Esophagus squamous epithelium (tissue), 5 donors: ENCODE measurements at places on chromosomes 3 and 15.

GRCh38 chr3:129535075-129535474 is 6.6 kb downstream of the RHO start:
- no peak for DNase-seq

DNA sequence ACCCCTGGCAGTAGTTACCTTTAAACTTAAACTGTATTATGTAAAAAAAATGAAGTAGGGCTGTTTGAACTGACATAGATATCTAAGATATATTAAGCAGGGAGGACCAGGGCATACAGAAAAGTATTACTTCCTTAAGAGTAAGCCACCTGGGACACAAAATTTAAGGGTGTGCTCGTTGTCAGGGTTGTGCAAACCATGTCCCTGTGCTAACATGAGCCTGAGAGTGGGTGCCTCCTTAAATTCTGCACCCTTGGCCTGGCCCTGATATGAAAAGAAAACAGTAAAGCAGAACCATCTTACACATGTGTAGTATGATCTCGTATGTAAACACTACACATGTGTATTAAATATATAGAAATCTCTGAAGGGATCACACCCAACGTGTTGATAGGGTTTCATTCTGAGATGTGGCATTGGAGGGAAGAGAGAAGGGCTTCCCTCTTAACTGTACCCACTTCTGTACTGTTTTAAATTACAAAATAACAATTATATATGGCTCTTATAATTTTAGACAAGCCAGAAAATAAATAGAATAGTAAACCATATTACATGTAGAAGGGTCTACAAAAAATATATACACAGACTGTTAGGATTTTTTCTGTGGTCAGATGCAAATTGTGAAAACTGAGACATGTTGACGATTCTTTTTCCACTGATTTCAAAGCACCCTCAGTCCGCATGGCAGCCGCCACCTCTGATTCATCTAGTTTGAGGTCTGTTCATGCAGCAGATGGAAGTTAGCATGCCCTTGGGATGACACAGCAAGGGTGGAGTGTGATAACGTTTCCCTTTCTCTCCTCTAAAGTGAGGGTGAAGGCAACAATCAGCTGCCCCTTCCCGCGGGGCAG is 400.8 kb upstream of the PROK2 start:
- DNase-seq, result no peak

DNA sequence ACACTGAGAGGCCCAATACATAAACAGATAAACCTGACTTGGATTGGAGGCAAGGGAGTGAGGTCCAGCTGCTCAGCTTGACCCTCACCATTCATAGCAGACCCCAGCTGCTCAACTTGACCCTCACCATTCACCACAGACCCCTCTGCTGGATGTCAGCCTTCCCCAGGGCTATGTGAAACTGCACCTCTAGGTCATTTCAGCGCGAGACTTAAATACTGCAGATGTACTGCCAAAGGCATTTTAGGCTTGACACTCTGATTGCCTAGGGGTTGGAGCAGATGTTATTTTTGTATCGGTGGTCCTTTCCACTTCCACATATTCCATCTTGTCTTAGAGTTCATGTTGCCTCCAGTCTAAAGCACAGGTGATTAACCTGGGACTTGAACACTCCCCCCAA is 41.5 kb upstream of the FAM98B start:
- DNase-seq, result no peak

- no peak for DNase-seq
Observed at GRCh38 chr3:16174026-16174355, 489 bp upstream of the GALNT15 start.

GRCh38 chr3:176574786-176575185 is 622.5 kb downstream of the TBL1XR1 start:
- DNase-seq, result no peak

DNA sequence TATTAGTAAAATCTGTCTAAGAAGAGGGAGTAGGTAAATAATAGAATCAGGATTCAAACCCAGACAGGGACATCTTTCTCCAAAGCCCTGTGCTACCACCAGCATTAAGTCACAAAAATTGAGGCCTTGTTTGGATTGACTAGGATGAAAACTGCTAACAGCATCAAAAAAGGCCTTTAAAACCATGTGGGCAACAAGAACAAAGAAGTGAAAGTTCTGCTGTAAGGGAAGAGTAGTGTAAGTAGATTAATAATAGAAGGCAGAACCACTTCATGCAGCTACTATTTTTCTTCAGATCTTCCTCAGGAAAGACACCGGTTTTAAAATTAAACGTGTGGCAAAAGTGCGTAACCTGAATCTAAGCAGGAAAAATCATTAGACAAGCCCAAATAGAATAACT is 15.3 kb upstream of the KBTBD12 start:
- DNase-seq, result no peak

- DNase-seq, result no peak
Observed at GRCh38 chr3:146138902-146139301, 22.1 kb downstream of the PLOD2 start.

- no peak for DNase-seq
Observed at GRCh38 chr3:13045904-13046568, 27.2 kb downstream of the IQSEC1 start.

DNA sequence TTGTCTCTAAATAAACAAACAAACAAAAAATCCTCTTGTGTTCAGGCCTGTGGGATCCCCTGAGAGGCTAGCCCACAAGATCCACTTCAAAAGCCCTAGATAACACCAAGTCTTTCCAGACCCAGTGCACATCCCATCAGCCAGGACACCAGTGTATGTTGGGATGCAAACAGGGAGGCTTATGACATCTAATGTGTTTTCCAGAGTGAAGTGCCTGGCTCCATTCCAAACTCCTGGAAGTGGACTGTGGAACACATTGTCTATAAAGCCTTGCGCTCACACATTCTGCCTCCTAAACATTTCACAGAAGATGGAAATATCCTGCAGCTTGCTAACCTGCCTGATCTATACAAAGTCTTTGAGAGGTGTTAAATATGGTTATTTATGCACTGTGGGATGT is 57.0 kb downstream of the MLH1 start:
- no peak for DNase-seq

DNA sequence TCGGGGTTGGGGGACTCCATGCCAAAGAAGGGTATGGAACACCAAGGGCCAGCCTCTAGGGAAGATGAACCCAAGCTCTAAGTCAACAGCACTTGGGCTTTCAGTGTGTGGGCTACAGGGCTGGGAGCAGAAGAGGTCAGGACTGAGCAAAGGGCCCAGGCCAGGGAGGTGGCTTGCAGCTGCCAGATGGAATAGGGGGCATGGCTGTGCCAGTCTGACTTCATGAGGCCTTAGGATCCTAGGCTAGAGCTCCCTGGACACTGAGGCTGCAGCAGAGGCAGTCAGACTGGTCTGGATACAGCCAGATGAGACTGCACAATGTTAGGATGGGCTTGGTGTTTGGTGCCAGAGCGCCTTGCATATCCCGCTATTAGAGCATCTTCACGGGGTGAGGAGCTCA is 3.8 kb downstream of the RASGRF1 start:
- no peak for DNase-seq

DNA sequence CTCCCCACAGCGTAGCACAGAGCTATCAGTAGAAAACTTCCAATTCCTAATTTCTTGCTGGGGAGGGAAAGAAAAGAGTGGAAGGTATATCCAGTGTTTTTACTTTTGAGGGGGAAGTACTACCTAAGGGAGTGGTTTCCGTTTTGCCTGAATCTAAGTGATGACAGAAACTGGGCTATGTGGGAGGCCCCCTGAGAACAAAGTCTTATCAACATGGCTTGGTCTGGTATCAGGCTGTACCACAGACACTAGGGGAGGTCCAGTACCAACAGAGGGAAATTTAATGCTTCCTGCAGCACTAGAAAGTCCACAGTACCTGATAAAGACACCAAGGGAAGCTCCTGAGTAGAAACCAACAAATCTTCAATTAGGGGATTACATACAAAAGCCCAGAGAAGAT is 199.2 kb downstream of the IL5RA start:
- DNase-seq, result no peak

- DNase-seq, result no peak
Observed at GRCh38 chr3:188948281-188948996, 223.3 kb upstream of the TPRG1 start.

- DNase-seq, result no peak
Observed at GRCh38 chr3:123158899-123159390, 42.8 kb upstream of the SEC22A start.

- DNase-seq, result no peak
Observed at GRCh38 chr3:49199239-49199899, 28.0 kb downstream of the KLHDC8B start.

- no peak for DNase-seq
Observed at GRCh38 chr3:53267766-53268165, 11.9 kb upstream of the TKT start.

- DNase-seq, result no peak
Observed at GRCh38 chr3:133457465-133458067, 57.7 kb downstream of the BFSP2 start.

GRCh38 chr3:51792206-51792605 is 13.2 kb upstream of the IQCF6 start:
- no peak for DNase-seq

DNA sequence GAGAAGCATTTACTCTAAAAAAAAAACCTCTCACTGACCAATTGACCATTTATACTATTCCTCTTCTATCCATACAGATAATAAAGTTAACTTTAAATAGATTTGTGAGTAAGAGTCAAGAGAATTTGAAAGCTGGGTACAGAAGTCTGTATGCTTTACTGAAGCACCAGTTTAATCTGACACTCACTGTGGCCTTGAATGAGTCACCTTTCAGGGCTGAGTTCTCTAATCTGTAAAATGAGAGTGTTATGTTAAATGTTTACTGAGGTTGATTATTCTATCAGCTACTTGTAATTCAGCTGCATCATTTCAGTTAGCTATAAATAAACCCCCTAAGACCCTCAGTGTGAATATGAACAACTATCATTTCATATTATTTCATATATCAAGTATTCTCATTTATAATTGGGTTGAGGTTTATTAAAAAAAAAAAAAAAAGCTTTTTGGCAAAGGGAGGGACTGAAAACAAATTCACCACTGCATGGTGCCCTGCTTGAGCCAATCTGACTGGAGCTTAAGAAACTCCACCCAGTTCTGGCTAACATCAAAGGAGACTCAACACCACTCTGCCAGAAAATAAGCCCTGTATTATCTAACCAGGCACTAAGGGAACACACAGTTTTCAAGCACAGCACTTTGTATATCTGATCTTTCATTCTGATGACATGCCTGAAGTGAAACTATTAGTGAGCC is 2.8 kb downstream of the MAP4 start:
- DNase-seq, result no peak

DNA sequence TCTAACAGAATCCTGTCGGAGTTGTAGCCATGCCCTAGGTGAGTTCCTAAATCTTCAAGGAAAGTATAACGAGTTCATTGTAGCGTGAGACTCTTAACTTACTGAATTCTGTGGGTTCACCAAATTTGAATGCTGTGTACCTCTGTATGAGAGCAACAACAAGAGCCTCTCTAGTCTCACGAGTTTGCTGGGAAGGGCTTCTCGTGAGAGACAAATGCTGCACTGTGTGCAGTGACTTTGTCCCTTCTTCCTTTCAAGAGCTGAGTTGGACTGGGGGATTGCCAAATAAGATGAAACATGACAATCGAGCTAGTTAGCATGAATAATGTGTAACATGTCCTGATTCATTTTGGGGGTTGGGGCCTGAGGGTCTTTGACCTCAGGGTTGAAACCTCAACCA is 32.2 kb downstream of the KAT2B start:
- no peak for DNase-seq

GRCh38 chr3:53890726-53891475 is 758 bp downstream of the SELENOK start:
- no peak for DNase-seq

GRCh38 chr15:91429973-91430372 is 329.9 kb downstream of the SV2B start:
- no peak for DNase-seq

GRCh38 chr3:155560135-155560534 is 184.7 kb downstream of the PLCH1 start:
- DNase-seq, result no peak

- no peak for DNase-seq
Observed at GRCh38 chr15:51108933-51109550, 14.3 kb upstream of the TNFAIP8L3 start.
